ENCODE measurements at places on chromosomes 2 and 18. TPM values are rescaled to one million over a fixed set of nuclear protein-coding genes. Genes with fewer than 3 reads are reported as not detected.

SLC4A1AP gene
- 25.6 TPM for total RNA-seq

MC2R gene
- not detected for total RNA-seq

INSIG2 gene
- 6.7 TPM for total RNA-seq

ANKRD30B gene
- total RNA-seq, result not detected

THUMPD2 gene
- total RNA-seq, result 18.1 TPM

ZNF236 gene
- 8.4 TPM for total RNA-seq

CHRNG gene
- total RNA-seq, result not detected

SCYGR4 gene
- not detected for total RNA-seq

OR6B2 gene
- total RNA-seq, result not detected

MCM6 gene
- total RNA-seq, result 105 TPM

SULT1C2 gene
- not detected for total RNA-seq

SPATA3 gene
- not detected for total RNA-seq

CBLN2 gene
- not detected for total RNA-seq

SEC11C gene
- 28.7 TPM for total RNA-seq

NT5DC4 gene
- 6.8 TPM for total RNA-seq

RSAD2 gene
- total RNA-seq, result 0.49 TPM

CD8B gene
- total RNA-seq, result 0.18 TPM

SPDYA gene
- total RNA-seq, result 0.16 TPM

CLK1 gene
- total RNA-seq, result 29.7 TPM

UGT1A3 gene
- total RNA-seq, result not detected

SPP2 gene
- not detected for total RNA-seq

VWA3B gene
- not detected for total RNA-seq

GTF2A1L gene
- not detected for total RNA-seq

RHOB gene
- 4.2 TPM for total RNA-seq

IL1R2 gene
- 0.13 TPM for total RNA-seq

EFR3B gene
- total RNA-seq, result 0.09 TPM

PRKAG3 gene
- total RNA-seq, result not detected

CELF4 gene
- not detected for total RNA-seq

ALPI gene
- total RNA-seq, result not detected

TDRD15 gene
- 0.07 TPM for total RNA-seq

ANO7 gene
- total RNA-seq, result 4.1 TPM

RIT2 gene
- total RNA-seq, result not detected

TMEFF2 gene
- total RNA-seq, result not detected

AKAIN1 gene
- not detected for total RNA-seq

DLX1 gene
- total RNA-seq, result 16.1 TPM

DSG4 gene
- total RNA-seq, result not detected

GKN2 gene
- not detected for total RNA-seq

KCNF1 gene
- not detected for total RNA-seq

CXCR4 gene
- 0.22 TPM for total RNA-seq

ATRAID gene
- total RNA-seq, result 75.4 TPM

RPRD1A gene
- 65.0 TPM for total RNA-seq

RALB gene
- total RNA-seq, result 30.9 TPM

SLC14A1 gene
- 0.20 TPM for total RNA-seq

SLC9A4 gene
- total RNA-seq, result 0.04 TPM

MAB21L4 gene
- total RNA-seq, result not detected

BBS5 gene
- total RNA-seq, result 5.0 TPM

FABP1 gene
- 0.64 TPM for total RNA-seq

REG1B gene
- 2.3 TPM for total RNA-seq

DSG2 gene
- 43.0 TPM for total RNA-seq

HOXD3 gene
- not detected for total RNA-seq

TGFA gene
- not detected for total RNA-seq

ATP9B gene
- total RNA-seq, result 13.2 TPM
